ENCODE measurements at places on chromosomes 2 and 18. TPM values are rescaled to one million over a fixed set of nuclear protein-coding genes. Genes with fewer than 3 reads are reported as not detected.

Gene ZSWIM2
- total RNA-seq = 0.62 TPM

Gene UGT1A5
- not detected for total RNA-seq

Gene KIAA2012
- total RNA-seq = not detected

Gene CCDC102B
- total RNA-seq = 13.4 TPM

Gene RAD51AP2
- total RNA-seq = not detected

Gene FABP1
- not detected for total RNA-seq

Measured in uterine smooth muscle cell (primary cell).